T-helper 2 cell treated with Interferon-gamma antibody and Interleukin-4, amounts not matched to agents 5 μg/mL and 100 μg/mL, for 36 hours (primary cell): ENCODE measurements at places on chromosomes 16 and 17.
A peak's percentile ranks its signal among the peaks of the same experiment; 100 is the strongest.

GRCh38 chr17:70901870-70902269, 732.5 kb downstream of the KCNJ2 start:
- no peak for DNase-seq

GRCh38 chr17:62650587-62650986, 23.1 kb downstream of the MRC2 start:
- no peak for DNase-seq

- DNase-seq = no peak
Observed at GRCh38 chr17:40338941-40339649, 25.4 kb downstream of the GJD3 start.

DNA sequence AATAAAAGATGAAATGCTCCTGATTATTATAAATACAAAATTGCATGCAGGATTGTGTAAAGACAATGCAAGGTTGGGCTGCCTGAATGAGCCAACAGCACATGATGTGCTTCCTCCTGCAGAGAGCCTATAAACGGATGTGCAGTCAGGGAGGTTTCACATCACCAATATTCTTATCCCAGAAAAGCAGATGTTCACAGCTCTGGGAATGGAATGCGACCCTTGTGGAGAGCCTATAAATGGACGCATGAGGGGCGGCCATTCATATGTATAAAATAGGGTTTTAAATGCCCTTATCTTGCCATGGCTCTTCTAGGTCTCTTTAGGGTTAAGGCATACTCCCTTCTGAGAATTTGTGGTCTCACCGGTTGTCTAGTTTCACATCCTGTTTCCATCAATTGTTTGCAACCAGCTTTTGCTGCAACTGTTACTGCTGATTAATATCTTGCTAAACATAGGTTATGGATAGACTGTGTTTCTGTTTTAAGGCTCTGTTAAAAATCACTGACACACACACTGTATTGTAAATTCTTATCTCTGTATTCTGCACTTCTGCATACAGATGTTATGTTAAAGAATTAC, 31.9 kb downstream of the SLFN11 start:
- peak; percentile 42 for DNase-seq

DNA sequence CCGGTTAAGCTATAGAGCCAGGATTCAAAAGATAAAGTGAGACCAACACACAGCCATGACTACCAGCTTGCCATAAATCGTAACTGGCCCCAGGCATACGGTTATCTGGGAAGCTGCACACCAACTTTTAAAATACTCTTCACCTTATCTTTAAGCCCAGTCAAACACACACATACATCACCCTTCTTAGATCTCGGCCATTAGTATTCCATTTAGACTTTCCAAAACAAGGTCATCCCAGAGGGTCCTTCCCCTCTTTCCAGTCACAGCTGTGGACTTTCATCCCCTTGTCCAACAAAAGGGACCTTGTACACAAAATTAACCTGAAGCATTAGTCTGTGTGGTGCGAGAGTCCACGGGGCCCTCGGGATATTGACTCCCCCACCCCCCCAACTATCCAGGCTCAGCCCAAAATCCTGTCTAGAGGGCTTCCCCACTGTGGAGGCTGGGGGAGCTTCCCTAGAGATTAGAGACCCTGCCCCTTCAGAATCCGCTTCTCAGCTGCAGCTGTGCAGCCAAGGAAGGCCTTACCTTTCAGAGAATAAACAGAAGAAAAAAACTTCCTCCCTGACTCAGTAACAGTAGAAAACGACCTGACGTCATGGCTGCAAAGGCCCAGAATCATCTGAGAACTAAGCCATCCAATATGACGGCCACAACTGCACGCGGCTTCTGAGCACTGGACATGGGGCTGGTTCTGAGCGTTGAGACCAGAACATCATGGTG, 9.9 kb downstream of the ZFHX3 start:
- DNase-seq = no peak

GRCh38 chr16:23020084-23020483, 129.2 kb downstream of the USP31 start:
- DNase-seq = no peak

GRCh38 chr17:19302791-19303331, 59.7 kb downstream of the B9D1 start:
- no peak for DNase-seq

DNA sequence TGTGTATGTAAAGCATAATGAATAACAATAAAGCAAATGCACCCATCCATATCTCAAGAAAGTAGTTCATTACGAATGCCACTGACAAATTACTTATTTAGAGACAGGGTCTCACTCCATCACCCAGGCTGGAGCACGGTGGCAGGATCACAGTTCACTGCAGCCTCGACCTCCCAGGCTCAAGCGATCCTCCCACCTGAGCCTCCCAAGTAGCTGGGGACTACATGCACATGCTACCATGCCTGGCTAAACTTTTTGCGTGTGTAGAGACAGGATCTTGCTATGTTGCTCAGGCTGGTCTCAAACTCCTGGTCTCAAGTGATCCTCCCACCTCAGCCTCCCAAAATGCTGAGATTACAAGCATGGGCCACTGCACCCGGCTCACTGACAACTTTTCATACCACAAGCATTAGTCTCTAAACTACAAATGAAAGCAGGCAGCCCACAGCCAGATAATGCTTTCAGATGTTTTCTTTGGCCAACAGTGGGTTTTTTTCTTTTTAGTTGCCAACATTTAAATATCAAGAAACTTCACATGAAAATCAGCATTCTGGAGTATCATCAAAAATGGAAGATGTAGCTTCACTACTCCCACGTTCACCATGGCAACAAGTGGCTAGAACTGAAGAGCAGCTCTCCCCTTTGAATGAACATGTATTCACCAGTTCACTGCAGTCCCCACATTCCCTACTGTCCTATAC, 7.7 kb downstream of the ARHGAP17 start:
- no peak for DNase-seq

DNA sequence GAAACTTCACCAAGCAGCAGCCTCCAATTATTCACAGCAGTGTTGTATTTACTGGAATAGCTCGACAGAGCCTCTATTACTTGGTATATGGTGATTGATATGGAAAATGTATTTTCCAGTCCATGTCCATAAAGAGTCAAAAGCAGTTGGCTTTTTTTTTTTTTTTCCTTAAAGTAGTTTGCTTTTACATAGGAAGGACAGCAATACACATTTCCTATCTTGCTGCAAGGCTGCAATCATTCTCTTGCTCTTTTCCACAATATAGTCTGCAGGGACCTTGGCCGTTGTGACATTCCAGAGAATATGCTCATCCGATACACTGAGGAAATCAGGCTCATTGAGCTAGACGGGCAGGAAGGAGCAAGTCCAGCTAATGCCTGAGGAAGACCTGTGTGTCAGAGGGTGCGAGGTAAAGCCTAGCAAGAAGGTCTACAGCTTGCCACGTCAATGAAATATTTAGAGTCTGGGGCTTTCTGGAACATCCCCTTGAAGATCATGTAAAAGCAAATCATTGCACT, 131.1 kb downstream of the ENGASE start:
- no peak for DNase-seq

DNA sequence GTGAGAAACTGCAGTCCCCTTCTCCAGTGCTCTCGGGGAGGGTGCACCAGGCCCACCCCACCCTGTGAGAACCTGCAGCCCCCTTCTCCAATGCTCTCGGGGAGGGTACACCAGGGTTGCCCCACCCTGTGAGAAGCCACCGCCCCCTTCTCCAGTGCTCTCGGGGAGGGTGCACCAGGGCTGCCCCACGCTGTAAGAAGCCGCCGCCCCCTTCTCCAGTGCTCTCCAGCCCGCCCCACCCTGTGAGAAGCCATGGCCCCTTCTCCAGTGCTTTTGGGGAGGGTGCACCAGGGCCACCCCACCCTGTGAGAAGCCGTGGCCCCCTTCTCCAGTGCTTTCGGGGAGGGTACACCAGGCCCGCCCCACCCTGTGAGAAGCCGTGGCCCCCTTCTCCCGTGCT, 12.1 kb downstream of the SPATA33 start:
- DNase-seq = no peak

GRCh38 chr17:7183433-7184090, 4.4 kb upstream of the ASGR1 start:
- no peak for DNase-seq

DNA sequence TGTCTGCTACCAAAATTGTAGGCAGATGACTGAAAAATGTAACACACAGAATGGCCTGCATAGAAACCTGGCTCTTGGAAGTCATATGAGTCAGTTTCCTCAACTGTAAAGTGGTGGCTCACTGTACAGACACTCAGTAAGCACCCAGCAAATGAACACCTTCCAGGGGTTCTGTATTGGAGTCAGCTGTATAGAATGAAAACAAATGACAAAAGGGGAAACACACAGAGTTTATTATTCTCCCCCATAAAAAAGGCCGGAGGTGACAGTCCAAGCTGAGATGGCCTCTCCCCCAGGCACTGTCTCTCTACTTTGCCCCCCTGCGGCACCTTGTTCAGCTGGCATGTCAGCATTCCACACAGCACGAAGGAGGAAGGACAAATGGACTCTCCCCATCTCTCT, 6.2 kb upstream of the MEOX1 start:
- no peak for DNase-seq

DNA sequence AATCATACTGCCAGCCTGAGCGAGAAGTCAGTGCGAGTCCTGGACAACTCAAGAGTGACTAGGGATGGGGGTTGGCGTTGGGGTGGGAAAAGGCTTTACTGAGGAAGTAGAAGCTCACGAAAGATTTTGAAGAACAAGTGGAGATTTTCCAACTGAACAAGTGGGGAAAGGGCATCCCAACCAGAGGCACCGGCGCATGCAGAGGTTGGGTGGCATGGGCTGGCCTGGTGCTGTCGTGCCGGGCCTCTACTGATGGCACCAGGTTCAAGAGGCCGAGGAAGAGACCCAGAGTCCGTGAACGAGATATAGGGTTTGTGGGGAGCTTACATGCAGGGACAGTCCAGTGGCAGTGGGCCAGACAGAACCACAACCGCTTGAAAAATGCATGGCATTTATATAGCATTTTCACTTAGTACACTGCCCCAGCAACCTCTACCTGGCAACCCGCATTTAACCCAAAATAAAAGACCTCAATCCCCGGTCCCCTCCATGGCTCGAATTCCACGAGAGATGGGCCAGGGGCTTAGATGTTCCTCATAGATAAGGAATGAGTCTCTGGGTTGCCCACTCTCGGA, 7.7 kb upstream of the ITGA3 start:
- DNase-seq = no peak

GRCh38 chr17:44749076-44749979, 9.5 kb upstream of the ADAM11 start:
- no peak for DNase-seq

- DNase-seq = no peak
Observed at GRCh38 chr16:51532551-51532950, 381.5 kb upstream of the SALL1 start.

- no peak for DNase-seq
Observed at GRCh38 chr17:47685556-47686275, 8.2 kb upstream of the TBKBP1 start.

GRCh38 chr16:19210280-19210924, 42.4 kb downstream of the SYT17 start:
- no peak for DNase-seq

DNA sequence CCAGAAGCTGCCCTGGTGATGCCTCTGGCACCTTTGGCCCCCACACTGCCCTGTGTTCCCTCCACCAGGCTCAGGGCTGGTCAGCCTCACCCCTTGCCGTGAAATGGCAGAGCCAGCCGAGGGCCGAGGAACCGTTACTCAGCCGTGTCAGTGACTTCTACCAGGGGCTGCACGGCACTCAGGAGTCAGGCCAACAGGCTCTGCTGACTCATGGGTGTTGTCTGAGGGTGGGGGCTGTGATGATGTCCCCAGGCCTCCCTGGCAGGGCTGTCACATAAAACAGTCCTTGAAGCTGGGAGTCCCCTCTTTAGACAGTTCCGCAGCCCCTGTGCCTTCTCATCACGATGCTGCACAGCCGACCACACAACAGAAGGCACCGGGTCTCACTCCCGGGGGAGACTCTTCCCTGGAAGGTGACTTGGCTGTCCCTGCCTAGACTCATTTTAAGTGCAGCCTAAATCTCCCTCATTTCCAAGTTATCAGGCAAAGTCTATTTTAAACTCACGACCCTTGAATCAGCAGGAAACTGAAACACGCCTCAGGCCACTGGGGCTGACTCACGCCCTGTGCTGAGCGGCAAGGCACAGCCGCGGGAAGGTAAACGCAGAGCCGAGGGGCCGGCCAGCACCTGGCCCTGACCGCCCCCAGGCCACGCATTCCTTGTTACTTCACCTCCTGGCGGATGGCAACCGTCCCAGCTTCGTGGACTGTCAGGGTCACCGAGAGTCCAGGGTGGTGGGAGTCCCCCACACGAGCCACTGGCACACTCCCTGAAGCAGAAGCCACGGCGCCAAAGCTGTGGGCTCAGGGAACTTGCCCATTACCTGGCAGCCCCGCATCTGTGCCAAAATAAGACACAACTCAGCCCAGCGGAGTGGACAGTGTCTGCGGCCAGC, 102.6 kb downstream of the ZNF778 start:
- peak; percentile 60 for DNase-seq

GRCh38 chr17:62652251-62653001, 25.0 kb downstream of the MRC2 start:
- peak; percentile 44 for DNase-seq

GRCh38 chr16:28182801-28183200, 29.0 kb downstream of the XPO6 start:
- no peak for DNase-seq

DNA sequence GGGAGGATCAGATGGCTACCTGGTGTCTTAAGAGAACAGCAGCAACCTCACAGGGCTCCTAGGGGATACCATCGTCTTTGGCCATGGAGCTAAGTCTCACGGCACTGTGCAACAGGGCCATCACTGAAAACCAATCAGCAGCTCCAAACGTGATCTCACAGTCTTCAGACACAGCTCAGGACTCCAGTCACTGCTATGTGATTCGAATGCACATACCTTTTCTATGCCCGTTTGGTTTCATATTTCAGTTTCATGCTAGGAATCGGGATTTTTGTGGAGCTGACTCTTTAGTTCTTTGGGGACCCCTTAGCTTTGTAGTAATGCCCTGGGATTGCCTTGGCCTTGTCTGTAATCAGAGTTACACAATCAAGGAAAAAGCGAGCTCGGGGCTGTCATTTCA, 162.8 kb upstream of the CDH11 start:
- no peak for DNase-seq

DNA sequence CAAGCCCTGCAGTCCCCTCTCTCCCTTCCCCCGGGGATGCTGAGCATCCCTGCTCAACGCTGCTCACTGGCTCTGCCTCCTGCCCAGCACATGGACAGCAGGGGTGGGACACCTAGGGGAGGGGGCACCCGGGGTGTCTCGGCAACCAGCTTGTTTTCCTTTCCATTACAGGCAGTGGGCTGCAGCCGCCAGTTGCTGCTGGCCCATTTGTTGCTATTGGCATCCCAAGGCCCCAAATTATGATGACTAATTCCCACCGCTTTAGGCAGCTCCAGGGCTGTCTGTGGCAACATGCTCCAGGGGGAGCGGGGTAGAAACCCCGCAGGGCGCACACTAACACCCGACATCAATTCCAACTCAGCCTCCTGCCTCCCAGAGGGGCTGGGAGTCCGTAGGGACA, 4.9 kb downstream of the SDK2 start:
- no peak for DNase-seq

- DNase-seq = no peak
Observed at GRCh38 chr16:67404740-67405226, 11.5 kb upstream of the TPPP3 start.
